Inflammatory macrophage treated with lipopolysaccharide for 4 hours (primary cell): ENCODE measurements at places on chromosomes 4 and X.

DNA sequence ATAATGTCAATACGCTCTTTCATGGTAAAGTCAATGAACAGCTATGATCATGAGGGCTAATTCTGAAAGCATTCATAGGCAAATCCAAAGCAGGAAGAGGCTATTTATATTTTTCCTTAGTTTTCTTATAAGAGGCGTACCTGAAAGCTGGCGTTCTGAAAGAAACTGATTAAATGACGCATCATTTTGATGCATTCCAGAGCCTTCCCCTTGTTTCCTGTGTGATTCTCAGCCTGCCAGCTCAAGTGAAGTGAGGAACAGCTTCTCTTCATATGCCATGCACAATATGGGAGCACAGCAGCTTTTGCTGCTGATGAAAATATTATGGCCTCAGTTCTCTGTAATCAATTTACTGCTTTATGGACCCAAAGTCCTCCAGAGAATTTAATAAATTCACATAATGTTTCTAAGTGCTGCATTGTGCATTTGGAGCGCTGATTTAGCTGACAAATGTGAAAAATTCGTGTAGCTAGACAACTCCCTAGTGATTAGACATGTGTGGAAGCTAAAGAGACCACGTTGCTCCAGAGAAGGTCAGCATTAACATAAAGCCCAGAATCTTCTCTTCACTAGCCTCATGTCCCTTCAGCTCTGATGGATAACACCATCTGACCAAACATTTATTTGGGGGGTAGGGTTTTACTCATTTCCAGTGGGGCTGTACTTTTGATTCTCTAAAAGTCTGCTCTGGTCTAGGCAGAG lies 110.8 kb downstream of the GPAT3 start:
- DNase-seq: no peak

DNA sequence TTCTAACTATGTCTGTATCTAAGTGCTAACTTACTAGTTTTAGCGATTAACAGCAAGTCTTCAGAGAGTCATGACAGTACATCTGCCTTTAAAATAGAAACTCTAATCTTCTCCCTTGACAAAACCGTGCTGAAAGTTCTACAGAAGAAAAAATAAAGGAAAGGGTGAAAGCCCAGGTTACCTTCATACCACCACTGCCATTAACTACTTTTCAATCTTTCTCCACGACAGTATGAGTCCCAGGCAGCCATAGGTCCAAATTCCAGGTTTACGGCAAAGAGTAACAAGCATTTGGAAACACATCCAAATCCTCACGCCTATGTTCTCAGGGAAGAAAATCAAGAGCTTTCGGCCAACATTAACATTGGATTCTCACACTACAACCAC lies 12.4 kb upstream of the ZCCHC13 start:
- DNase-seq: no peak

DNA sequence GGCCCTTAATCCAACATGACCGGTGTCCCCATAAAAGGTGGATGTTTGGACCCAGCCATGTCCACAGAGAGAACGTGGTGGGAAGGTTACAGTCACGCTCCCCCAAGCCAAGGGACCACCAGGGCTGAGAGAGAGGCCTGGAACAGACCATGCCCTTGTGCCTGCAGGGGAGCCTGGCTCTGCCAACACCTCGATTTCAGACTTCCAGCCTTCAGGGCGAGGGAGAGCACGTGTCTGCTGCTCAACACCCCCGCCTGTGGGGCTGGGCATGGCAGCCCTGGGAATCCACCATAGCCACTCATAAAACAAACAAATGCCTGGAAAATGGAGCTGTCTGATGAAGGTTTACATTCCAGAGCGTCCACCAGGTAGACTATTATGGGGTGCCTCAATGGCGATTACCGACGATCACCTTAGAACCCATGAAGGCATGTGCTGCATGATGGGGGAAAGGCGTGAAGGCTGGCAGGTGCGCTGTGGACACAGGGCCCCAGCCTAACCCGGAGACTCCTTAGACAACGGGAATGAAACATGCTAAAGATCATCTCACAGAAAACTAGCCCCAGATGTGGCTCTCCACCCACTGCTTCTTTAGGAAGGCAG lies 42.3 kb upstream of the HMX1 start:
- DNase-seq: no peak

DNA sequence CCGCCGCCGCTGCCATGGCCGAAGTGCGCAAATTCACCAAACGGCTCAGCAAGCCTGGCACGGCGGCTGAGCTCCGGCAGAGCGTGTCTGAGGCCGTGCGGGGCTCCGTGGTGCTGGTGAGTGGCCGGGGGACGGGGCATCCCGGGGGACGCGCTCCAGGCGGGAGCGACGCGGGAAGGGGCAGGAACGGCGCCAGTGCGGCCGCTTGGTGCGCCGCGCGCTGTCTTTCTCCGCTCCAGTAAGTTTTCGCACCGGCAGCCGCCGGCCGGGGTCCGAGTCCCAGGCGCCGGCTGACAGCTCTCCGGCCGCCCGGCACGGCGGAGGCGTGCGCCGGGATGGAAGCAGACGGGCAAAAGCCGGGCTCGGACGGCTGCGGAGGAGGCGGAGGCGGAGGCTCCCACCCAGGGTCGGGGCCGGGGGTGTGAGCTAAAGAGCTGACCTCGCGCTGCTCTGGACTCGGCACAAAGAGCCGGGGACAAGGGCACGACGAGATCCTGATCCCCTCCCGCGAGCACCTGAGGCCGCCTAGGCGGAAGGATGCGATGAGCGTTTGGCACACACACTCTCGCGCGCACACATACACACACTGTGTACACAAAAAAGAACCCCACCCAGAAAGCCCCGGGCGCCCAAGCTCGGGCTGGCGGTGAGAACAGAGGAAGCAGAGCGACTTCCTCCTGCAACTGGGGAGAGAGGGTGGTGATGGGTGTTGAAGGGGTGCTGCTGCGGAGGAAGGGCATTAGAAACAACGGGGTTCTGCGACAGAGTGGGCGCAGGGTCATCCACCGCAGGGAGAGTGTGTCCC lies 545 bp downstream of the DOCK11 start:
- DNase-seq: peak; percentile 43

DNA sequence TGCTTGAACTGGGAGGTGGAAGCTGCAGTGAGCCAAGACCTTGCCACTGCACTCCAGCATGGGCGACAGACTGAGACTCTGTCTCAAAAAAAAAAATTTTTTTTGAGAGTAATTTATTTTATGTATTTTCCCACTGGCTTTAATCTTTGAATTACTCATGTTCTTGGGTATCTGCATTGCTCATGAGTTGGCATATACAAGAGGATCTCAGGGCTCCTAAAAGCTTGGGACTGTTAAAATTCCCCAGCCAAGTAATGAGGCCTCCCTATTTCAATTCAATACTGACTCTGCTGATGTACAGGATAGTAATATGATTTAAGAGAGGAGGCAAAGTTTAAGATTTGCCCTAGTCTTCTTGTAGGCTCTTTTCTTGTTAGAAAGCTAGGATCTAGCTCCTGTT lies 6.2 kb downstream of the IL21 start:
- no peak for DNase-seq

- no peak for DNase-seq
These were observed 63.4 kb upstream of the PDE5A start for GRCh38 chr4:119692001-119692400.

DNA sequence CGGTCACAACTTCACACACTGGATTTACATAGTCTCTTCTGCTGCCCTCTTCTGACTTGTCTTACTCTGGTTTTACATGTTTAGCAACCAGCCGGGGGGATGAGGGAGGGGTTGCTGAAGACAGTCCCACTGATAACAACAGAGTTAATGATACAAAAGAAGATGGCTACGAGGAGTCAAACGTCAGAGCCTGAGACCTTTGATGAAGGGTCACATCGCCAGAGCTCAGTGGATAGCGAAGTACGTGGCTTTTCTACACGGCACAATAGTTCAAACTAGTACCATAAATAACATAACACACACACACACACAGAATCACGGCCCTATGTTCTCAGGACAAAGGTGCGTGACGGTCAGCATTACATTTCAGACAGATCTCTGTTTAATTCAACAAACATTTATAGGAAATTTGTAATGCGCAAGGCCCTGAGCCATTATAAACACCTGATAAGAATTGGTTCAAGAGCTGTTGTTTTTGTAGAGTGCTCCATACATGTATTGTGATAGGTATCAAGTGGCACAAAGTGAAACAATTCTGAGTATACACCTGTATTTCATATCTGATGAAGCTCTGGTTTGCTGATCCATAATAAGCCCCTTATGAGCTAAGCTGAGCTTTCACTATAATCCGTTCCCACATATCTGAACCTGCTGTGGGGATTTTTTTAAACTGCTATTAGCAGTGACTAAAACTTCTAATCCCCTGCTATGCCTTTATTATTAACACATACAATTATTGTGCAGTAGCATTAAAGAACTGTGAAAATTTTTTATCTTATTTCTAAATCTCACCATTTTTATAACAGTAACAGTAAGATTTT lies 100.0 kb downstream of the NR3C2 start:
- DNase-seq: no peak

DNA sequence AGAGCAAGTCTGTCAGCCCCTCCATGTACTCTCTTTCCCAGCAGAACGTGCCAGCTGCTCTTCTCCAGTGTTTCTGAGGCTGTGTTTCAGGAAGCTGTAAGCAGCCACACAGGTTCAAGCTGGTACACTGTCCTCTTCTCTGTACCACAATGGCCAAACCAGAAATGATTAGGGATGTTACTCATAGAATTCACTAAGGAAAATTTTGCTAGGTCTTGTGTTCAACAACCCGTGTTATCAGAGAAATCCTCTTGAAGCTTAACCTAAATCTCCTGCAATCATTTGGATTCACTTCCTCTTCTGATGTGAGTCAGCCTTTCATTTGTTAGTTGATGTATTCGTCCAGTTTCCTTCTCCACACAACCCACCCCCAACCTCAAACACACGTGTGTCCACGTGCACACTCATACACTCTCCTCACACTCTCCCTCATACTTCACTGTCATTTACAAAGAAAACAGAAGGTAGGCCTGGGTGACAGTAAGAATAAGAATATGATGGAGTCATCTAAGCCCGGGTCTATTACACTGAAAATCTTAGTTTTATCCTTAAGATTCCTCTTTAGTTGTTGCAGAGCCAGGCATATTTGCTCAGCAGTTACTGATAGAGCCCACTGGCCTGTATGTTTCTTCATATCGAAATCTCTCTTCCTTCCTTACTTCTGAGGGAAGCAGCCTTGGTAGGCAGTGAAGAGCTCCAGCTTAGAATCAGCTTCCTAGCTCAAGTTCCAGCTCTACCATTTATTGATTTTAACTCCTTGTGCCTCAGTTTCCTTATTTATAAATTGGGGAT lies 63.4 kb downstream of the DCUN1D4 start:
- DNase-seq: peak; percentile 85

- DNase-seq: no peak
These were observed 38.9 kb downstream of the RASGEF1B start for GRCh38 chr4:81432825-81433224.

GRCh38 chr4:144663834-144664475 lies 18.0 kb downstream of the HHIP start:
- DNase-seq: no peak

DNA sequence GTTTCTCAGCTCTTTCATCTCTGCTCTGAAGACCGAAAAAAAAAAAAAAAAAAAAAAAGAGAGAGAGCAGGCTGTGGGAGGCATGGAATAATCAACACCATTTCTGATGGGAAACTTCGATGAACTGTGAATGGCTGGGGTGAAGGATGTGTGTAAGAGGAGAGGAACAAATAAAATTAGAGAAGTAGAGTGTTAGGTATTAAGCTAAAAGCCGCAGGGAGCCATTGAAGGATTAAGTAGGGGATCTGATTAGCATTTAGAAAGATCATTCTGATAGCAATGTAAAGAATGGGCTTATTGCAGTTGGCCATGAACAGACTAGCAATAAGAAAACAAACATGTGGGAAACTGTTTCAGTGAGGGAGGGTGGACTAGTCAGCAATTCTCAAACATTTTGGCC lies 33.6 kb upstream of the JADE1 start:
- DNase-seq: no peak

DNA sequence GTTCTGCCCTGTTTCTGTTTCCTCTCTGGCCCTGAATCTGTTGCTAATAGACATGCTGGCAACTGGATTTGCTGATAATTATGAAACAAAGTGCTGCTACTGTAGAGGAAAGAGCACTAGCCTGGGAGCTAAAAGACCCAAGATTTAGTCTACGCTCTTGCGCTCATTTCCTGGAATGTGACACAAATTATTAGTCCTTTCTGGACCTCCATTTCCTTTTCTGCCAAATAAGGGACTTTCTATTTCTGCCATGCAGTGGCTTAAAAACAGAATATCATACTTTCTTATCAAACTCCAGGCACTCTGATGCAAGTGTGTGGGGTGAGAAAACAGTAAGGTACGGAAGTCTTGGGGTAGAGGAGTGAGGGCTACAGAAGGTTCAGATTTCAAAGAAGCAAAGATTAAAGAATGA lies 48.3 kb upstream of the GPR174 start:
- DNase-seq: peak; percentile 3

DNA sequence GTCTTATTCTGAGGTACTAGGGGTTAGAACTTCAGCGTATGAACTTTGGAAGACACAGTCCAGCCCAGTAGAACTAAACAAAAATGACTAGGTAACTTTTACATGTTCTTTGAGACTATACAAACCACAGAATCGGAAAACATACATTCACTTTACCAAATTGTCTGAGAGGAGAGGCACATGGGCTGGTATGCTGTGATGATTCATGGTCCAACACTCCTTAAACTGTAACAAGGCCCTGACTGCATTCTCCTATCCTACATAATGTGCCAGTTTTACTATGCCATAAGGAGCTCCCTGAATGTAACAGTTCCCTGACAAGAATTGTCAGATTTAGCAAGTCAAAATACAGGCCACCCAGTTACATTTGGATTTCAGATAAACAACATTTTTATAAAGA lies 640.0 kb downstream of the RAB28 start:
- DNase-seq: no peak

GRCh38 chrX:151552743-151553142 lies 10.7 kb upstream of the PASD1 start:
- no peak for DNase-seq

GRCh38 chr4:146435962-146436361 lies 85.8 kb downstream of the SLC10A7 start:
- DNase-seq: no peak

DNA sequence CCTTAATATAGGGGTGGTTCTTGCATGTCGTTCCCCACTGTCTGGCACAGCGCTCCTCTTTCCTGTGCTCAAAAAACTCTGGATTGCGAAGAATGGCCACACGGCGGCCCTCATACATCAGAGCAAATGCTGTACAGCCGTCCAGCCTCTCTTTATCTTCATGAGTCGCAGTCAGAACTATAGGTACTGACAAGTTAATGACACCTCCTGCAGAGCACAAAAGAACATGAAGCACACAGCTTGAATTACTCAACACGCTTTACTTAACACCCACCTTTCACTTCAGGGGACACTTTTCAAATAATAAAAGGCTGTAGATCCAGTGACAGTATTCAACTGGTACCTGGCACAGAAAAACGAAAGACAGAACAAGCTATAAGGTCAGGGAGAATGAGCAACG lies 65.3 kb downstream of the PAPSS1 start:
- DNase-seq: no peak

DNA sequence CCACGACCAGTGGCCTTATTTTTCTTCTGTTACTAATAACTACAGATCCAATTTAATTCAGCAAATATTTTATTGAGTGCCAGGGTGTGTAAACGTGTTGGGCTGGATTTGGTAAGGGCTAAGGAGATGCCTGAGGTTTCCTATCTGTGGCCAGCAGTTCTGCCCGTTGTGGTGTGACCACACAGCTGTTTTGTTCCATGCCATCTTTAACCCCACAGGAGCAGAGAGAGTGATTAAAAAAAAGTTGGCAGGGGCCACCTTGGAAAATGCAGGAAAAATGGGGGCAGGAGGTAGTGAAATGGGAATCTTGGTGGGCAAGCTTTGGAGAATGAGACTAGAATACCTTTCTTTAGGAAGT lies 1.1 kb downstream of the PLAC8 start:
- peak; percentile 8 for DNase-seq
